Foreskin keratinocyte (primary cell): ENCODE measurements at places on chromosomes 5 and 9. TPM values are rescaled to one million over a fixed set of nuclear protein-coding genes. Genes with fewer than 3 reads are reported as not detected.

Gene PCDHGC3
- total RNA-seq, result 25.0 and 36.1 TPM in 2 replicates

- no peak for DNase-seq
Observed at GRCh38 chr9:129665389-129665775, at the start of gene PRRX2. Gene PRRX2 (plus strand): TSS chr9:129665647. CDS start chr9:129665868, 221 bp downstream.

DNA sequence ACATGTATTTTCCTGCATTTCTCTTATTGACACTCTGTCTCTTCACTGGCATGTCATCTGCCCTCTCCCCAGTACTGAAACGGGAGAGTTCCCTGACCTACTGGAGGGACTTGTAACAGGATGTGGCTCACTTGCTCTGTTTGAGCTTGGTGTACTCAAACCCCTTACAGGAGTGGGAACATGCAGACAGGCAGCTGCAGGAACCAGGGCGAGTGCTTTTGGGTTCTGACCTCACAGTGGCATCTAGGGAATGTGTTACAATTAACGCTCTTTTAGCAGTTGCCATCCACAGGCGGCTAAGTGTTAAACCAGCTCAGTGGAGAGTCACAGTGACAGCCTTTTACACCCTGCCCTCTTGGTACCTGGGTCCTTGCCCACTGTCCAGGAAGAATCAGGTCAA is 300.3 kb upstream of the GRAMD2B start:
- DNase-seq, result no peak

DNA sequence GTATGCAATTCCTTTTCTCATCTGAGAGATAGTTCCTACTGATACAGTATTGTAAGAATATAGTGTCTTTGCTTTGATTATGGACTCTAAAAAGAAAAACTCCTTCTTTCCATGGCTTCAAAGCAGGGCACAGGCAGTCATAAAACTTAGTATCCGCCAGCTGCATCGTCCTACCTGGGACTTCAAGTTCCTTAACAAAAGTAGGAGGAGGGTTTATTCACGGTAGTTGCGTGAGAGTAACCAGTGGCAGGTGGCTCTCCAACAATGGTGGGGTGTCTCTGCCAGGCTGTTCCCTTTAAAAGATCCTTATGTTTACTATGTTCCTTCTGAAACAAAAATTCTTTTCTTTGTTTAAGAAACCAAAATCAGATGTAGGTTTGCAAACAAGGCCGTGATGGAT is 173.5 kb upstream of the DMAC1 start:
- DNase-seq, result no peak

GRCh38 chr9:98714833-98715232 is 6.1 kb upstream of the GABBR2 start:
- no peak for DNase-seq

- peak; percentile 18 for DNase-seq
Observed at GRCh38 chr9:79220251-79220650, 351.5 kb upstream of the TLE4 start.

DNA sequence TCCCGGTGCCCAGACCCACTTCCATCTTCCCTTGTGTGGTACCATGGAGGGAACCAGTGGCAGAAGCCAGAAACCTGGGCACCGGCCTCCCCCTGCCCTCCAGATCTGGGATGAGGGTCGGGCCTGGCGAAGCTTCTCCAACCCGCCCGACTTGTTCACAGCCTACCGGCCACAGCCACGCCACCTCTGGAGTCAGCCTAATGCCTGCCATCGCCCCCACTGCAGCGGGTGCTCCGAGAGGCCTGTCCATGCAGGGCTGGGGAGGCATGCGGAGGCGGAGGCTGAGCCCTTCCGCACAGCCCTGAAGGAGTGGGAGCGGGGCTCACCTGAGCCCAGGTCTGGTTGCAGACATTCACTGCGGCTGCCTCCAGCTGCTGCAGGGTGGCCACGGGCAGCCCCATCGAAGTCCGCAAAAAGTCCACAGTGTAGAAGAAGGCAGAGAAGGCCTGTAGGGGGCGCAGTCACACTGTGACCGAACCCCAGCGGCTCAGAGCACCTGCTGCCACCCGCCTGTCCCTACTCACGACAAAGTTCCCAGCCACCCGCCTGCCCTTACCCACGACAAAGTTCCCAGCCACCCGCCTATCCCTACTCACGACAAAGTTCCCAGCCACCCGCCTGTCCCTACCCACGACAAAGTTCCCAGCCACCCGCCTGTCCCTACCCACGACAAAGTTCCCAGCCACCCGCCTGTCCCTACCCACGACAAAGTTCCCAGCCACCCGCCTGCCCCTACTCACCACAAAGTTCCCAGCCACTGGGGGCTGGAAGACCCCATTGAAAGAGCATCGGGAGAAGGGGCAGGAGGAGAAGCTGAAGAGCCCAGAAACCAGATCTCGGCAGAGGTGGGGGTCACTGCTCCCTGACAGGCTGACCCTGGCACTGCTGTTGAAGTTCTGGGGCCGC is 3.8 kb upstream of the NPDC1 start:
- DNase-seq, result no peak

DNA sequence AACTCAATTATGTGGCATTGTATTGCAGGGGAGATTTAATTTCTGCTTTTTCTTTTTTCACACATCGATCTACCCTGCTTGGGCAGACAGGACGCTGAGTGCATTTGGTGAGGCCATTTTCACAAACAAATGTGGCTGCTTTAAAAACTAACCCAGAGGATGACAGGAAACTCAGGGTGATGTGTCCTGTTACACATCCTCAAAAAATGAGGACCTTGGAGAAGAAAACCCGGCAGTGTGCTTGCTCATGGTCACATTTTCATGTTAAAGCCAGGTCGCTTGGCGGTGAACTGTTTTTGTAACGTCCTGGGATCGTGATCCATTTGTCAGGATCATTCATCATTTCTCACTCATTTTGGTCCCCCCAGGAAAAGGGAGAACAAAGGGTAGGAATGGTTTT is 478.3 kb upstream of the ADAMTS16 start:
- no peak for DNase-seq

GRCh38 chr5:58149746-58150145 is 310.1 kb downstream of the PLK2 start:
- no peak for DNase-seq

DNA sequence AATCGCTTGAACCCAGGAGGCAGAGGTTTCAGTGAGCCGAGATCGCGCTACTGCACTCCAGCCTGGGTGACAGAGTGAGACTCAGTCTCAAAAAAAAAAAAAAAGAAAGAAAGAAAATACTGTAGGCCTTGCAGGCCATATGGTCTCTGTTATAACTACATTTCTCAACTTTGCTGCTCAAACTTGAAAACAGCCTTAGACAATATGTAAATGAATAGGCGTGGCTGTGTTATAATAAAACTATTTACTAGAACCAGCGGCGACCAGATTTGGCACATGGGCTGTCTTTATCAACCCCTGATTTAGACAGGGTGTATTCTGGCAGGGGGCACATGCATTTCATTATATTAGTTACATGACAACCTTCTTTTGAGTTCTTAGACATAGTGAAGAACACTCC is 130.0 kb downstream of the C9orf152 start:
- DNase-seq, result no peak

DNA sequence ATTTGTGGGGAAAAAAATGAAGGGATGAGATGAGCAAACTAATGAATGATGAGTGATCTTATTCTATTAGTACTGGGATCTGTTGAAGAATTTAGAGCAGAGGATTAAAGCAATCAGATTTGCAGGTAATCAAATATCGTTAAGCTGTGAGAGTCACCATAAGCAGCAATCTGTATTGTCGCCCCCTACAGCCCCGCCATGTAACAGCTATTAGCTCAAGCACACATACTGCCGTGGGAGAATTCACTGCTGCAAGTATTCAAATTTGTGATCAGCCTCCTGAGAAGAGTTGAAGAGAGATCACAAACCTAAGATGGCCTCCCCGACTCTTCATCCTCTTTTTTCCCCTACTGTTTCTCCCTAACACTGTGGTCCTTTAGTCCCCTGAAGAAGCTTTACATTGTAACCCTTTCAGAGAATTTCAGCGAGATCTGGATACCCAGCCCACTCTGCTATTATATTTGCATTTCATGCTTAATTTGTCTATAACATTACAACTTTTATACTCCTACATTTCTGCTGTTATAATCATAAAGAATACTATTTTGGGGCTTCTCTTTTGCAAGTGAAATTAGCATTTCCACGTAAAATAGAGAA is 28.5 kb upstream of the PHF24 start:
- DNase-seq, result no peak

GRCh38 chr5:154200221-154200620 is 9.7 kb downstream of the GALNT10 start:
- no peak for DNase-seq

DNA sequence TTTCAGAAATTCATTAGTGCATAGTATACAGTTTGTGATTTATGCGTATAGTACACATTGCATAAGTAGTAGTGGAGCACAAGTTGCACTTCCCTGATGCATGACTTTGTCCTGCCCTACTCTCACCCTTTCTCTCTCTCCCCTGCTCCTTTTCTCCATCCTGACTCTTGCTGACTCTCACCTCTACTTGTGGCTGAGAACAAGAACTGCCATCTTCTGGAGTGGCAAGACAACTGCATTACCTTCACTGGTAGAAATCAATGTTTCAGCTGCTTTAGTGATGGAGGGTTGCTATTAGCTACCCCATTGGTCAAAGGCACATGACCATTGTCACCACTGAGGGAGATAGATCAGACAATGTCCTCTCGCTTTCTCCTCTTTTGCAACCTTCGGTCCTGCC is 26.9 kb downstream of the SPEF2 start:
- peak; percentile 10 for DNase-seq

- no peak for DNase-seq
Observed at GRCh38 chr5:122880749-122881148, 35.3 kb downstream of the SNX24 start.

DNA sequence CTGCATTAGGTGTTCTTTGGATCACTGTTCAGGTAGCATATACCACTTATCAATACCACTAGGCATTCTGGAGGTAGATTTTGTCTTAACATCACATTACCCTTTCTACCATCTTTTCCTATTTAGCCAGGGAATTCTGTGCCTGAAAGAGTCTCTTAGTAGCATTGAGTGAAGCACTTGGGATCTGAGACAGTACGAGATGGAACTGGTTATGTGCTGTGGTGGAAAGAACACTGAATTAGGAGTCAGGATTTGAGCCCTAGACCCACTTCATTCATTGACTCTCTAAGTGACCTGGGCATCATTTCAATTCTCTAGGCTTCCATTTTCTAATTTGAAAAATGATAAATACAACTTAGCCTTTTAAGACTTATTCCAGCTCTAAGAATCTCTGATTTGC is 291.1 kb downstream of the DMAC1 start:
- no peak for DNase-seq

DNA sequence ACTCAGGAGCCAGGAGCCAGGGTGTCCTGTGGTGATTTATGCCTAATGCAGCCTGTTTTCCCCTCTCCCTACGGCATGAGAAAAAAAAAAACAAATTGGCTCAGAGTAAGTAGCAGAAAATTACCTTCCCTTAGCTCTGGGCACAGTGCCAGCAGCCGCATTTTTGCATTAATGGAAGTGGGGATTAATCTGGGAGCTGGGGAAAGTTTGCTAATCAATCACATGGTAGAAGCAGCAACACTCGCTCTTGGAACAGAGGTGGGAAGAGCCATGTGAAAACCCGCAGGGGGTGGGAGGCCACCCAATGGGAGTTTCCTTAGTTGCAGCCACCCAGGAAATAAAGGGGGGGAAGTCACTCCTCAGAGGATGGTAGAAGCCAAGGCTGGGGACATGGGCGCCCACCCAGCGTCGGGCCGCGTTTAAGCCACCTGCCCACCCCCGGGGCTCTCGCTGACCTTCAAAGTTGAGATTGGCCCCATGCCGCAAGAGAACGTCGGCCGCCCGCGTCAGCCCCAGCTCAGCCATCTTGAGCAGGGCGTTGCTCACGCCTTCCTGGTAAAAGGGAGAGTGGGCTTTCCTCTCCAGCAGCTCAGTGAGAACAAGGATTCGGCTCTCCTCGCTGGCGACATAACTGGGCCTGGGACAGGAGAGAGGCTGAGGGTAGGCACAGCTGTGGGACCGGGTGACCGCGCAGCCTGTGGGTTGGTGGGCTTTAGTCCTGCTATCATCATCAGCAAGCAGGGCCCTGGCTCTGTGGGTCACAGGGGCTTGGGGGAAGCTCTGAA is 1.7 kb downstream of the ASB6 start:
- DNase-seq, result no peak
